ENCODE measurements at places on chromosomes 2 and 18.

GRCh38 chr2:134738141-134738870, 19.5 kb upstream of the TMEM163 start:
- no peak for DNase-seq

- no peak for DNase-seq
Observed at GRCh38 chr2:173056705-173057364, 18.8 kb upstream of the MAP3K20 start.

GRCh38 chr2:228318218-228318617, 136.7 kb upstream of the SPHKAP start:
- no peak for DNase-seq

DNA sequence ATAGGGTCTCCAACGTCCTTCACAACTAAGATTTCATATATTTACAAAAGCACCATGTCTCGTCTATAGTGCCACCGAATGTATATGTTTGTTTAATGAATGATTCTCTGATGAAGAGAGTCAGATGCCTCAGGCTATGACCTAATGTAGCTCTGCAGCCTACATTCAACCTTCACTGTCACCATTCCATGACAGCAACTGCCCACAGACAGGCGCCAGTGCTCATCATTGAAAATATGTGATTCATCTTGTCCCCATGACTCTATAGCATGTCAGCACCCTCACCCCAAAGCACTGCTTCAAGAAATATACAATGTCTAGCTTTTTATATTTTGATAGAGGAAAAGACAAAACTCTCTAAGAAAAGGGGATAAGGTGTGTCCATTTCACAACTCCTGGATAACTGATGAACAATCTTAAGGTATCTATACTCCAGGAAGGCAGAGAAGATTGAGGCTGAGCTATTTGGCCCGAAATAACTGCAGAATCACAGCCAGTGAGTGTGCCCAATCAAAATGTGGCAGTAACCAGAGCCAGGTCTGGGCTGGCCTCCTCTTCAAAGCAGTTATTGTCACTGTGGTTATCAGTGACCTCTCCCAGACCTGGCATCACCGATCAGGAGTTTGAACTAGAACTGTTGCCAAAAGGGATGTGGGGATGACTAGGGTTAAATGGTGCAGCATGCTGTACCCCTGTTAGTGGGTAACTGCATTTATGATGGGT, 246.6 kb downstream of the SETBP1 start:
- DNase-seq: peak; percentile 33

GRCh38 chr2:181619516-181619915, 37.4 kb downstream of the CERKL start:
- DNase-seq: no peak

- DNase-seq: no peak
Observed at GRCh38 chr2:207471261-207471660, 58.5 kb upstream of the CREB1 start.

DNA sequence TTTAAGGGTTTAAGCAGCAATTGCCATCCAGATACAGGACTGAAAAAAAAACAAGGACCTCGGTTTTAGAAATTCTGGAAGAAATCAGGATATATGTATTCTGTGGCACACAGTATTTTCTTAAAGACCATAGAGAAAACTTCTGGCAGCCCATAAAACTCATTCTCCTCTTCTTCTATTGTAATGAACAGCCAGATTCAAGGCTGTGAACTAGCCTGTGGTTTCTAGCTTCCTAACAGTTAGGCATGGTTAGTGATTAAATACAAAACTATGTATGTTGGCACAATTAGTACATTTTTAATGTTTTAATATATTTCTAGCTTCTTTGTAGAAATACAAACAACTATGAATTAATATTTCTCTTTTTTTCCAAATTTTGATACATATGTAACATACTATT, 555.7 kb downstream of the DSC3 start:
- DNase-seq: no peak
